HuH-7.5 (cell line): ENCODE measurements at places on chromosomes 2 and 18.

GRCh38 chr18:74495581-74496507 lies at the start of gene CNDP2:
TSS of gene CNDP2 (plus strand) at chr18:74496363. CDS start at chr18:74499974, 3,611 bp downstream.
- peak; percentile 87 for DNase-seq

DNA sequence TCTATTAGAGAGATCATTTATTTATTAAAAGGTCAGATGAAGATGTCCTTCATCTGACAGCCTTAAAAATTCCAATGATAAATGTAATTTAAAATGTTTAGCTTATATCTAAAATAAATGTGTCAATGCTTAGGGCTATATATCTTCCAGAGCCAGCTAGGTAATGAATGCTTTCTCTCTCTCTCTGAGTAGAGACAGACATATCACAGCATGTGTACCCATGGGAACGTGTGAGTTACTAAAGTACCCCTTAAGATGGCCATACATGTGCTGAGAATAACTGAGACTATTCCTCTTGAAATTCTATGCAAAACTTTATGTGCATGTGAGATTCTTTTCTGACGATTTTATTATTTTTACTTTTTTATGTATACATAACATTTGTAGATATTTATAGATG lies 420.9 kb upstream of the ST6GAL2 start:
- DNase-seq = no peak

GRCh38 chr18:12765126-12765525 lies 62.3 kb downstream of the PSMG2 start:
- DNase-seq = no peak

- no peak for DNase-seq
Measured at GRCh38 chr2:133591164-133591563, 22.9 kb upstream of the NCKAP5 start.

- DNase-seq = no peak
Measured at GRCh38 chr2:120499784-120500495, 154.0 kb downstream of the INHBB start.

- DNase-seq = no peak
Measured at GRCh38 chr2:237553948-237554347, 12.4 kb upstream of the PRLH start.

- no peak for DNase-seq
Measured at GRCh38 chr18:61825386-61825785, 67.4 kb downstream of the RNF152 start.

DNA sequence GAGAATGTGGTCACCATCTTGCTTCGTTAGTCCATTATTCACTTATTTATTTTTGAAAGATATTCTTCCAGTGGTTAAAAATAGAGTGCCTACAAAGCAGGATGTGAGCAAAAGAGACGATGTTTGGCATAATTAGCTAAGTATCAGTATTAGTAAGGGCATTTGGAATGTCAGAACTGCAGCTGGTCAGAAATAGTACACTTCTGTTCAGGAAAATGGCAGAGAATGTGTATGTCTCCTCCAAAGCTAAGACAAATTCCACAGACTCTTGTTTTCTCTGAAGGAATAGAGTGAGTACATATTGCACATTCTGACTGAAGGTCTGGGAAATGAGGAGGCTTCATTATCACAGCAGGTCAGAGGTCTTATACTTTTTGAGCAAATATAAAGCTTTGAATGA lies 209.0 kb downstream of the L3MBTL4 start:
- DNase-seq = no peak

- no peak for DNase-seq
Measured at GRCh38 chr2:189095101-189095500, 84.5 kb downstream of the COL5A2 start.

- DNase-seq = no peak
Measured at GRCh38 chr18:70142001-70142400, 63.5 kb downstream of the RTTN start.

DNA sequence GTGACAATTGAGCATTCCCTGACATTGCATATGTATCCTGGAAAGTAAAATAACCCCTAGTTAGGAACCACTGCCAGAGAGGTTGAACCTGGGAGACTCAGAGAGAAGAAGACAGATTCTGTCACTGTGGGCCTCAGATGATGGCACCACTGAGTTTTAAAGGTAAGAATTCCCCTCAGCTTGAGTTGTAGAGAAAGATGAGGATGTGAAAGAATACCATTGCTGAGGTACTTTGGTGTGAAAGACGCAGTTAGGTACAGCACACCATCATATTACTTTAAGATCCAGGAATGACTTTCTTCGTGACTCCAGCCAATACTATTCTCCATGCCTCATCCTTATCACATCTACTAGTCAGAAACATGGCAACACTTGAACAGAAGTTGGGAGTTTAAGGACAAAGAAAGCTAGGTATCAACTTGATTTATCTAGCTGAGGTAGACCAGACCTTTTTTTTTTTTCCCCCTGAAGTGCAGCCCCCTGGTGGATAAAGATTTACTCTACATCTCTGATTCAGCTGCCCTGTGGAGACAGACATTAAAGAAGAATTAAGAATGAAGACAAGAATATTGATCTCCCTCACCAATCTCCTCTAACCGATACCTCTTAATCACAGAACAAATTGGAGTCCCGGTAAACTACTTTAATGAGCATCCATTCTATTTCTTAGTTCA lies 630.5 kb upstream of the FANCL start:
- DNase-seq = no peak

DNA sequence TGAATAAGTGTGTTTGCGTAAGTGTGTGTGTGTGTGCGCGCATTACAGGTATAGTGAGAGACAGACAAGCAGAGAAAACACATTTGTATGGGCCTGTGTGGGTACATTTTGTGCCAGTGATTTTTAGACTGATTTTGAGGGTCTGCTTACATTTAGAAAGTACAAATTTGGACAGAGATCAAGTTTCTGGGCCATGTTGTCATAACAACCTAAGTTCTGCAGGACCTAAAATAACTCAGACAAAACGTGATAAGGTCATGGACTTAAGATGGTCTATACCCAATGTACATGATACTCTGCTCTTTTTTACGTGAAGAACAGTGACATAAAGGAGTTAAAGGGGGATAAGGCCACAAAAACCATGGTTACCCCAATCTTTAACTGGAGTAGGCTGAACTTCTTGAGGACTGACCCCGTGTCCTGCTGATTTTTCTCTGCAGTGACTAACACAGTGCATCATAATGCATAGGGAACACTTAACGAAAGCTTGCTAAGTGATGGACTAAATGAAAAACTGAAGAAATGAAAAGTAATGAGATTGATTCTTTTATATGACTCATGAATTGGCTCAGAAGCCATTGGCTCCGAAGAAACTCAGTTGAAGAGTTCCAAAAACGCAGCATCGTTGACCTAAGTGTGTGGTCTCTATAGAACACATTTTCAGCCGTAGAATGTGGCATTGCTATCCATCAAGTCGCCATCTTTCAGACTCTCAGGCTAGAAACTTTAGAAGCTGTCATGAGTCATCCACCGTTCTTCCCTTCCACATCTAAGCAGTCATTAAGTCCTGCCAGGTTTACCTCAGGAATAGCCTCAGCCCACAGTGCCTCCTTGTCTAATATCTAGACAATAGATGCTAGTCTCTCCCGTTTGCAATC lies 61.6 kb upstream of the NCOA1 start:
- DNase-seq = no peak

- DNase-seq = no peak
Measured at GRCh38 chr2:75790814-75791467, 80.2 kb upstream of the GCFC2 start.

- no peak for DNase-seq
Measured at GRCh38 chr2:222174450-222174849, 124.3 kb downstream of the PAX3 start.

DNA sequence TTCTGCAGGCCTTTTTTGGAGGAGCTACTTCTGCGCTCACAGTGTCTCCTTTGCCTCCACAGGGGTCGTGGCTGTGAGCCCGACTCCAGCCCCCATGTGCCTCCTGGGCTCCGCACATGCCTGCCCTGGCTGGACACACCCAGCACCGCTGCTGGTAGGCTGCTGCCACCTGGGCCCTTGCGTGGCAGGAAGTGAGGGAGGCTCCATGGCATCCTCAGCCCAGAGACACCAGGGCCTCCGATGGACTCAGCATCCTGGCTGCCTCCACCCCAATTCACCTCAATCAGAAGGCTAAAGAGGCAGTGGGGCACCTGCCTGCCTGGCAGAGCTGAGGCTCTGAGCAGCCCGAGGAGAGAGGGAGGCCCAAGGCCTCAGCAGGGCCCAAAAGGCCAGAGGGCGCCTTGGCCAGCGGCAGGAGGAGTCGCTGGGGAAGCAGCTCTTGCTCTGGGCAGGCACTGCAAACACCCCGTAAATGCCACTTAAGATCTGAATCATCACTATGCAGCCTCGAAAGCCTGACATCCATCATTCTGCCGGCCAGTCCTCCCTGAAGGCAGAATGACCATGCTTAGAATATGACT lies 68.3 kb upstream of the OTOS start:
- no peak for DNase-seq

DNA sequence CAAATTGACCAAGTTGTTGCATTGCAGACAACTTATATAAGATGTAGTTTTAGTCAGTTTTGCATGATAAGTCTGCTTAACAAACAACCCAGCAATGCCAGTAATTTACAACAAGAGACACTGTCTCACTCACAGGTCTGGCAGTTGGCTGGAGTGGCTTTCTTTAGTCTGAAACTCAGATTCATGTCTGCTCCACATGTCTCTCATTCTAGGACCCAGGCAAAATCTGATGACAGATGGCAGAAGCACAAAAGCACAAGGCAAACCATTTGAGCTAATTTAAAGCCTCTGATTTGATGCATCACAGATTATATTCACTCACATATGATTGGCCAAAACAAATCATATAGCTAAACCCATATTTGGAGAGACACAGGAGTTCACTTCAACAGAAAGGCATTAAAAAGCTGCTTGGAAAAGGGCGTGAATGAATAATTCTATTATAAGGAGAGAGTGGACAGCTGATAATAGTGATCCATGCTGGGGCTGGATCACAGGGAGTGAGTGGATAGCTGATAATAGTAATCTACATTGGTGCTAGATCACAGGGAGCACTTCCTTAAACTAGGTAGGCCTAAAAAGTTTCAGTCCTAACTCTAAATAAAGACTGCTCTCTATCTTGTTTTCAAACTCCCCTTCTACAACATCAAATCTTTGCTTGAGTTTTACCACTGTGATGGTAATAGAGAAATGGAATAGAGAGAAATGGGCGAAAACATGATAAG lies 593.2 kb upstream of the ZNF804A start:
- DNase-seq = no peak

DNA sequence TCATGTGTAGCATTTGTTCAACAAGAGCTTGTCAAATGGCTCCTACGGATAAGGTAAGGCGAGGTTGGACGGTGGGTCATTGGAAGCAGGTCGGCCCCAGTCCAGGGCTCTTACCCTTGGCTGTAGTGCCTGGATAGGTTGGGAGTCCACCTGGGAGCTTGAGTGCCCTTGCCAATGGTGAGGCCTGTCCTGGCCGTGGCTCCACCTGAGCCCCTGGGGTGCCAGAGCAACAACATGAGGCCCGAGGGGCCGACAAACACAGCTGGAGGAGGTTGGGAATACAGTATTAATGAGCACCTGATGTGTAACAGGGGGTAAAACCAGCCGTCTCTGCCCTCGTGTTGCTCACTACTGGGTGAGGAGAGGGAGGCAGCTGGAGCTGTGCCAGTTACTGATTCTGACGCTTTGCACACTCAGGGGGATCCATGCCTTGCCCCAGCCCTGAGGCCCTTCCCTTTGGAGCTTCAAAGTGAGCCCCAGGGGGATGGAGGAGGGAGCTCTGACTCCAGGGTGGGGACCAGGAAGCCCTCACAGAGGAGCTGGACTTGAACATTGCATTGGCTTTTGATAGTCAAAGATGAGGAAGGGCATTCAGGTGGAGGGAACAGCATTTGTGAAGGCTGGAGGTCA lies 87.2 kb downstream of the RHOB start:
- DNase-seq = no peak

DNA sequence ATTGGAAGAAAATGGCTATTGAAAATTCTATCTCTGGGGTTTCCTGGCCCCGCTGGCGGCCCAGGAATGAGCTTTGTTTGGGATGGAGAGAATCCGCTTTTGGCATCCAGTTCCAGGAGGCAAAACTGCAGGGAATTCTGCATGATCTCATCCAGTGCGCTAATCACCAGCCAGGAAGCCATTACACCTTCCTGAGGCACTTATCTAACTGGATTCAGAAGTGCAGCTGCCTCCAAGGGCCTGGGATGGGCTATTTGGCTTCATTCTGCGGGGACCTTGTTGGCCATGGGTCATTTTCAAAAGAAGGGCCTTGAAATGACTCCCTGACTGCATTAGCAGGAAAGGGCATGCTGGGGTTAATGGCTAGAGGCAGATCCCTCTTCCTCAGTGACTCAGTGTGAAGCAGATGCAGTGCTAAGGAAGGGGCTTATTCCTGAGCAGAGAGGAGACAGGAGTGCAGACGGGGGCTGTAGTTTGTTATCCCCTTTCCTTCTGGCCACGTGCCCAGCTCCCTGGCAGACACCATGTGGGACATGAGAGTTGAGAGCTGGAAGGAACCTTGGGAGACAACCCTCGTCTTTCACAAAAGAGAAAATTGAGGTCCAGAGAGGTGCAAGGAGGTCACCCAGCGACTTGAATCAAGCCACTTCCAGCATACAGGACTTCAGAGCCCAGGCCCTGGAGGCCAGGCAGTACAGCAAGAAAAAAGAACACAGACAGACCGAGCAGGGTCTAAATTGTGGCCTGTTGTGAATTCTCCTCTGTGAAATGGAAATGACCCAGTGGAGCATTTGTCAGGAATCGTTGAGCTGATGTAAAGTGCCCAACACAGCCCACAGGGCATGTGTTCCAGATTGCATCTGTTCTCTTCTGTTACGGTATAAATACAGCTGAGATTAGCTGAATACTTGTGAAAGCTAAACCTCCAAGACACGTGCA lies 161.8 kb downstream of the PRKCE start:
- DNase-seq = no peak

DNA sequence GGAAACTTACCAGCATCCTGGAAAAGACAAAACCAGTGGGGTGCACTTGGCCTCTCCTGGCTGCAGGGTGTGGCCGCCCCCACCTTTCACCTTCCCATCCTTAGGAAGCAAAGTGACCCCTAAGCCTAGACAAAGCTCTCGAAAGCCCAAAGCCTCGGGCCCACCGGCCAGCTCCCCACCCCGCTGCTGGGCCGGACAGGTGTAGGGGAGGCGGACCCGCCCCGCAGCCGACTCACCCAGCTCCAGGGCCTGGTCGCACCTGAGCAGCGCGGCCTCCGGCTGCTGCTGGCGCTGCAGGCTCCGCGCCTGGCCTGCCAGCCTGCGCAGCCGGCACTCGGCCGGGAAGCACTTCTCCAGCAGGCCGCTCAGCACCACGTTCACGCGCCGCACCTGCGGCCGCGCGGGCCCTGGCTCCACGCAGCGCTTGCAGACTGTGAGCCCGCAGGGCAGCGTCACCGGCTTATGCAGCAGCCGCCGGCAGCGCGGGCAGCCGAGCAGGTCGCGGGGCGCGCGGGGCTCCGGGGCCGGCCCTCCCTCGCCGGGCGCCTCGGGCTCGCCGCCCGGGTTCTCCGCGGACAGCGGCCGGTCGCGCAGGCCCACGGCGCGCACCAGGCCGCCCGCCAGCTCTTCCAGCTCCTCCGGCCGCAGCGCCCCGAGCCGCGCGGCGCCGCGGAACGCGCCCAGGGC lies 979 bp downstream of the LONRF2 start:
- peak; percentile 54 for DNase-seq

GRCh38 chr2:10398496-10398895 lies 49.6 kb downstream of the ODC1 start:
- no peak for DNase-seq
